Urinary bladder (tissue), 4 donors: ENCODE measurements at places on chromosomes 7 and 10. TPM values are rescaled to one million over a fixed set of nuclear protein-coding genes. Genes with fewer than 3 reads are reported as not detected.

The UNCX gene
- total RNA-seq = not detected

The CTAGE4 gene
- 7.8 TPM for total RNA-seq

The TFPI2 gene
- total RNA-seq = 19.3 TPM

DNA sequence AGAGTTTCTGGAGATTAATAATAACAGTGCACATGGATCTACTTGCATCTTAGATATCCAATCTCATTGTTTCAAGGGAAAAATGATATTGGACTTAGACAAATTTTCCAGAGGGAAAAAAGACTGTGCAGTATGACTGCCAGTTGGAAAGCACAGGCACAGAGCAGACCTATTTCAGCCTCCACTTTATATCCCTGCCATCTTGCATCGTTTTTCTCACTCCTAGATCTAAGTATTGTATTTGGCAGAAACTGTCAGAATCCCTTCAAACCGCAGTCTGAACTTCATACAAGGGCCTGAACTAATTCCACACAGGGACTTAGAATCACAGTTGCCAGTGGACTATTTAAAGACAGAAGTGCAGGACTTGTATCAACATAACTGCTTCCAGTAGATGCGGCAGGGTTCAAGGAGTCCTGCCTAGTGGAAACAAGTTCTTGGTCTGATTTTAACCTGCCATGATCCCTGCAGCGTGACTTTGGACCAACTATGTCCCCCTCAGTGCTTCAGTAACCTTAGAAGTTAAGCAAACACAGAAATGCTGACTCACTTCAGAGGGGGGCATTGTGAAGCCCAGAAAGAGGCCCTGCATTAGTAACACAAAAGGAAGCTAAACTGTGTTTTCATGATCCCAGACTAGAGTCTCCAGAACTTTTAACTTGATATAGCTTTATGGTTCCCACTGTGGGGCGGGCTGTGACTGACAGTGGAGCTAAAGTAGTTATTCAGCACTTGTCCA, 95.7 kb upstream of the PALS2 start:
- no peak for DNase-seq

- DNase-seq = no peak
These were observed 6.4 kb upstream of the MKRN1 start for GRCh38 chr7:140485500-140486265.

DNA sequence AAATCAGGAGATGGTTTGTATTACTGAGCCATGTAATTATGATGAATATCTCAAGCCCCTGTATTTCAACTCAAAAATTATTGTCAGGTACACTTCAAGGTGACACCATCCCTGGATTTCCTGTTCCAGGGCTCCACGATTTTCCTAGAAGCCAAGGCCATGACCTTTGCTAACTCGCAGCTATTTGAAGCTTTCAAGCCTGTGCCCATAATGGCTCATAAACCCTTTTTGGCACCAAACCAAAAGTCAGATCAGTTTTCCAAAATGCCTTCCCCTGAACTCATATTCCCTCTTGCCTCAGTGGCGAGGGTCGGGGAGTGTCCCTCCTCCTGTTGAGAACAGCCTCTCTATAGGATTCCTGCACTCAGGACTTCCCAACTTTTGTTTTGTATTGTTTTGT, 70.8 kb downstream of the HIP1 start:
- DNase-seq = no peak
